ENCODE measurements at places on chromosomes 7 and 10. TPM values are rescaled to one million over a fixed set of nuclear protein-coding genes. Genes with fewer than 3 reads are reported as not detected.

Gene MYL10
- total RNA-seq = not detected

Gene PRKAG2
- 19.4 TPM for total RNA-seq

Gene CCDC146
- total RNA-seq = 0.93 TPM

Gene GRM8
- total RNA-seq = not detected

Gene NMT2
- total RNA-seq = 11.3 TPM

Gene ZNF25
- total RNA-seq = 4.2 TPM

Gene CNNM1
- 1.0 TPM for total RNA-seq

Gene TMEM196
- total RNA-seq = not detected

Gene SCART1
- total RNA-seq = 0.45 TPM

Gene TBXAS1
- total RNA-seq = 1.8 TPM

Gene TRIL
- not detected for total RNA-seq

Gene GNAI1
- total RNA-seq = 1.6 TPM

Gene PCDH15
- total RNA-seq = not detected

Gene TLX1
- total RNA-seq = not detected

Gene STRIP2
- total RNA-seq = 6.9 TPM

Gene ADRA2A
- total RNA-seq = not detected

Gene VPS41
- 50.2 TPM for total RNA-seq

Gene MACROH2A2
- 4.8 TPM for total RNA-seq

Gene NPC1L1
- not detected for total RNA-seq

Gene ABCA13
- total RNA-seq = 0.04 TPM

Gene SPDYE16
- 0.12 TPM for total RNA-seq

Gene CHN2
- 1.6 TPM for total RNA-seq

Gene SLC18A3
- total RNA-seq = not detected

Gene CALML3
- not detected for total RNA-seq

Gene GALNT17
- not detected for total RNA-seq

Gene CALN1
- not detected for total RNA-seq

Gene ZNF804B
- not detected for total RNA-seq

Gene NEUROG3
- 0.21 TPM for total RNA-seq

Gene TAS2R3
- total RNA-seq = 0.60 TPM

Gene MYPN
- total RNA-seq = not detected

Gene AEBP1
- 38.3 TPM for total RNA-seq

Gene LRRC18
- not detected for total RNA-seq

Gene PRKAR2B
- total RNA-seq = 1.4 TPM

Gene AGR3
- not detected for total RNA-seq

Gene CCZ1
- total RNA-seq = 98.2 TPM

Gene FANK1
- total RNA-seq = 0.92 TPM

Gene PNLIPRP1
- not detected for total RNA-seq

Gene ATRNL1
- 0.41 TPM for total RNA-seq

Gene KLF14
- not detected for total RNA-seq

Gene CLDN15
- total RNA-seq = 13.3 TPM

Gene IFIT5
- 16.5 TPM for total RNA-seq

Gene RPEL1
- total RNA-seq = not detected

Gene CYP26C1
- total RNA-seq = not detected

Gene DMBT1
- total RNA-seq = not detected

Gene DPYSL4
- total RNA-seq = 19.9 TPM

Gene PRSS37
- total RNA-seq = not detected

Gene ZNF680
- total RNA-seq = 7.7 TPM

Gene NUTM2A
- total RNA-seq = 0.47 TPM

Gene CYP2C19
- not detected for total RNA-seq

Gene COL17A1
- not detected for total RNA-seq

Gene DGKI
- 2.2 TPM for total RNA-seq

Gene GRM3
- total RNA-seq = not detected

Gene BLVRA
- 36.3 TPM for total RNA-seq

Gene APBB1IP
- 66.3 TPM for total RNA-seq

Gene ARHGEF35
- total RNA-seq = 6.7 TPM

Gene ALKBH4
- 10.1 TPM for total RNA-seq

Gene ARF5
- 93.1 TPM for total RNA-seq

Gene HOGA1
- not detected for total RNA-seq

Gene GPR141
- not detected for total RNA-seq

All from activated naive CD8-positive, alpha-beta T cell treated with anti-CD3 and anti-CD28 coated beads for 36 hours (primary cell).